ENCODE measurements at places on chromosomes 5 and 9. TPM values are rescaled to one million over a fixed set of nuclear protein-coding genes. Genes with fewer than 3 reads are reported as not detected.

The SLC27A6 gene
- total RNA-seq: 0.15 TPM

The ADGRD2 gene
- not detected for total RNA-seq

The CDKN2B gene
- 42.2 TPM for total RNA-seq

The CLIC3 gene
- total RNA-seq: 5.8 TPM

The HSPA5 gene
- total RNA-seq: 247 TPM

The FST gene
- total RNA-seq: 73.6 TPM

The TEX48 gene
- not detected for total RNA-seq

The GRXCR2 gene
- total RNA-seq: not detected

The SH3GL2 gene
- total RNA-seq: 0.15 TPM

The APC gene
- total RNA-seq: 80.3 TPM

The STING1 gene
- 58.9 TPM for total RNA-seq

The MARVELD2 gene
- total RNA-seq: 0.17 TPM

The CDX1 gene
- total RNA-seq: 0.17 TPM

The SV2C gene
- not detected for total RNA-seq

The LCN9 gene
- total RNA-seq: not detected

The FOXD4L3 gene
- total RNA-seq: not detected

The TRIO gene
- 319 TPM for total RNA-seq

All from smooth muscle cell of trachea (primary cell).